ENCODE measurements at places on chromosomes 7 and 10.

GRCh38 chr7:33423646-33424020 is 294.3 kb downstream of the BBS9 start:
- DNase-seq, result no peak

GRCh38 chr7:115038158-115038557 is 116.3 kb downstream of the MDFIC start:
- no peak for DNase-seq

GRCh38 chr10:128072941-128073645 is 53.1 kb downstream of the MKI67 start:
- DNase-seq, result no peak

- no peak for DNase-seq
These were observed 10.0 kb downstream of the HPS1 start for GRCh38 chr10:98436704-98437103.

DNA sequence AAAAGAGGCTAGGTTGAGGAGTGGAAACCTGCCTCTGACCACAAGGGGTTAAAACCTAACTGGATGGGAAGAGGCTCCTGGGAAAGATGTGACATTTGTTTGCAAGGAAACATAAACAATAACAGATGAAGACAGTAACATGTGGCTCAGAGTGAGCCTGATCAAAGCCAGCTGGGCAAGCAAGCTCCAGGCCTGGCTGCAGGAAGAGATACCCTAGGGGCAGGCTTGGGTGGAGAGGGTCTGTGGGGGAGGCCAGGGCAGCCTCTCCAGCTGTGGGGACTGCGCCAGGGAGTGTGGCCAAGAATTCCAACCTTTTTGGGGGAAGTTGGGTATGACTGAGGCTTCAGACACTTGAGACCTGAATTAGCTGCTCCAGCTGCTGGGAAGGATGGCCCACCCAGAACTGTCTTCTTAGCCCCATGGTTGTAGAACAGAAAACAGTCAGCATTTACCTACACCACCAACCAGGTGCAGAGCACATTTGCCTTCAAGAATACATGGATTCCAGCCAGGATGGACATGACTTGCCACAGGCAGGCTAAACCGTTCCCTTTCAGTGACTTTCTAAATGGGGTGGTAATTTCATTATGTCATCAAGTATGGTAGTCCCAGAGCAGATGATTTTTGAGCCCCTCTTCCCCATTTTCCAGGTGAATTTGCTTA is 10.4 kb upstream of the FAM170B start:
- DNase-seq, result no peak

GRCh38 chr7:106954840-106955239 is 89.7 kb upstream of the PRKAR2B start:
- no peak for DNase-seq

DNA sequence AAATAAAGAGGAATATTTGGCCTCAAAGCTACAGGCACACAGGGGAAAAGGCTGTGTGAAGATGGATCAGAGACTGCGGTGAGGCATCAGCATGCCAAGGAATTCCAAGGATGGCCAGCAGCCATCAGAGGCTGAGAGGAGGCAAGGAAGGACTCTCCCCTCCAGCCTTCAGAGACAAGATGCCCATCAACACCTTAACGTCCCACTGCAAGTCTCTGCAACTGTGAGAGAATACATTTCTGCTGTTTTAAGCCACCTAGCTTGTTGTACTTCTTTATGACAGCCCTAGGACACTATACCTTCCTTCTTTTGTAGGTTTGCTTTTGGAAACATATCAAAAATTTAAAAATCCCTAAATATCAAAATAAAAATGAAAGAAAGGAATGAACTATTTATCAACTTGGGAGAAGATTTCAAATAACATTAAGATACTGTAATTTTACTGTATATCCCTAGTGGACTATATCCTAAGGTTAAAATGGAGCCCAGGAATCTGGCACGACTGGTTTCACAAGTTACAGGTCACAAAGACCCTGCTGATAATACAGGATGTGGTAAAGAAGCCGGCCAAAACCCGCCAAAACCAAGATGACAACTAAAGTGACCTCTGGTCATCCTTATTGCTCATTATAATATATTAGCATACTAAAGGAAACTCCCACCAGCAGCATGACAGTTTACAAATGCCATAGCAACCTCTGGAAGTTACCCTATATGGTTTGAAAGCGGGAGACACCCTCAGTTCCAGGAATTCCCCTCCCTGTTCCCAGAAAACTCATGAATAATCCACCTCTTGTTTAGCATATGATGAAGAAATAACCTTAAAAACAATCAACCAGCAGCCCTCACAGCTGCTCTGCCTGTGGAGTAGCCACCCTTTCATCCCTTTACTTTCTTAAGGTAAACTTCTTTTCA is 185.2 kb downstream of the AVL9 start:
- DNase-seq, result no peak

DNA sequence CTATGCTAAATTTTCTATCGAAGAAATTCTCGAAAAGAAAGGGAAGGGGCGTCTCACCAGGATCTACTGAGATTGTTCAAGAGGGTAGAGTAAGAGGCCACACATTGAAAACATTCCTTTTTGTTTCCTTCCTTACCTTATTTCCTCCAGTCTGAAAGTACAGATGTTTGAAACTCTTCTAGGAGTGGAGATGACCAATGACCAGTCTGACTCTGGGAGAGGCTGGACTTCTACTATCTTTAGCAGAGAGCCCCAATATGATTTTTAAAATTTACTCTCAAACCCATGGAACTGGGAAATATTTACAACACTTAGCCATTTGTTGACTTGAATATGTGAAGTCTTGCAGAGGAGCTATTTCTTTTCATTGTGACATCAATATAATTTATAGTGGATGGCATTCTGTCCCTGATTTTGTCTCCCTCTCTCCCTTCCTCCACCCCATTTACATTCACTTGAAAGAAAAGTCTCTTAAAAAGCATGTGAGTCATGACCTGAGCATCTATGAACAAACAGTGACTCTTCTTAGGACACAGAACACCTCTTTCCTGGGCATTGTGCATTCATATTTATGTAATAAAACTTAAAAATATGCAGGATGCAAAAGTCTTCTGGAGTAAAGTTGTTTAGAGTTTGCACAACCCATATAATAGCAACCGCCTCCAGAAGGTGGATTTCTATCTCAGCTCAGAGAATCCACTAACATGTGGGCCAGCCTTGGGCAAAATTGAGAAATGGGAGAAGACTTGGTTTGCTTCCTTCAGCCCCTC is 31.2 kb upstream of the BMPER start:
- no peak for DNase-seq

DNA sequence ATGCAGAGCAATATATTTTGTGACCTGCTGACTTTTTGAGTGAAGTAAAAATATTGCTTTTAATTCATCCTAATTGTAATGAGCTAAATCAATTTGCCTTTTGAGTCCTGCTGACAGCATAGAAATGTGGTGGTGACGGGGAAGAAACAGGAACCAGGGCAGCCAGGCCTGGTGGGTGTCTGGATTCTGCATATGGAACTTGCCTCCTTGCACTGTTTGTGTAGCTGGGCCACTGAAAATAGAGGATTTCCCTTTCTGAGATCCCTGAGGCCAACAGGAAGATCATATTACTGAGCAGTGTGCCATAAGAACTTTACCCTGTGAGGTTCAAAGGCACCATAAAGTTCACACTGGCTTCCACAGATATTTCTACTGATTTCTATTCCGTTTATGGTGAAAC is 488.4 kb upstream of the AKR1E2 start:
- no peak for DNase-seq

DNA sequence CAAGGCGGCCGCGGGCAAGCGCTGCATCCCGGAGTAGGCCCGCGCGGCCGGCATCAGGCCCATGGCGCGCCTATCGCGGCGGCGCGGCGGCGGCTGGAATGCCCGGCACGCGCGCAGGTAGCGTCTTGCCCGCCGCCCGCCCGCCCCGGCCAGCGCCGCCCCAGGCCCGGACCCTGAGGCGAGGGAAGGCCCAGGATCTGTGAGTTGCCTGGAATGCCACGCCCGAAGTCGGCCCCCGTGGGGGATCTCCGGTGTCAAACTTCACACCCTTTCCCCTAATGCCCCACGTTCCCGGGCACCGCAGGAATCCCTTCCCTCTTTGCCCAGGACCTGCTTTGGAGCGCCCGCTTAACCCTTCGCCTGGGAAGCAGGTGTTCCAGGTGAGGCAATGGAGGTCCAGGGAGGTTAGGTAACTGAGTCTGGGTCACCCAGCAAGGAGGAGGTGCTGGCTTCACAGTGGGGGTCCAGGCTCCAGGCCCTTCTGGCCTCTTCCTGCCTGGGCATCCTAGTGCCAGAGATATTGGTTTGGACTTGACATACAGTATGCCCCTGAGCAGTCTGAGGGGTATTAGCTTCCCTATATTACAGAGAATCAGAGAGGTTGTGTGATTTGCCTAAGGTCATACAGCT is 138.1 kb downstream of the ARHGAP22 start:
- DNase-seq, result no peak

DNA sequence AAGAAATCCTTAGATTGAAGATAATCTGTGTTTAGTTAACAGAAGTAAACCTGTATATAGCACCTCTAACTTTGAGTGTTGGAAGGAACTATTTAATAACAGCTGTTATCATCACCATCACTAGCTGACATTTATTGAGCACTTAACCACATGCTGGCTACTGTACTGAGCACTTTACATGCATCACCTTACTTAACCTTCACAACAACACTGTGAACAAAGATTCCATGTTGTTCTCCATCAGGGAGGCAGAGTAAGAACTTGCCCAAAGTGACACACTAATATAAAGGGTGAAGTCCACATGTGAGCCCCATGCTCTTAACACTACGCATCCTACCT is 182.2 kb downstream of the ST7 start:
- DNase-seq, result no peak

DNA sequence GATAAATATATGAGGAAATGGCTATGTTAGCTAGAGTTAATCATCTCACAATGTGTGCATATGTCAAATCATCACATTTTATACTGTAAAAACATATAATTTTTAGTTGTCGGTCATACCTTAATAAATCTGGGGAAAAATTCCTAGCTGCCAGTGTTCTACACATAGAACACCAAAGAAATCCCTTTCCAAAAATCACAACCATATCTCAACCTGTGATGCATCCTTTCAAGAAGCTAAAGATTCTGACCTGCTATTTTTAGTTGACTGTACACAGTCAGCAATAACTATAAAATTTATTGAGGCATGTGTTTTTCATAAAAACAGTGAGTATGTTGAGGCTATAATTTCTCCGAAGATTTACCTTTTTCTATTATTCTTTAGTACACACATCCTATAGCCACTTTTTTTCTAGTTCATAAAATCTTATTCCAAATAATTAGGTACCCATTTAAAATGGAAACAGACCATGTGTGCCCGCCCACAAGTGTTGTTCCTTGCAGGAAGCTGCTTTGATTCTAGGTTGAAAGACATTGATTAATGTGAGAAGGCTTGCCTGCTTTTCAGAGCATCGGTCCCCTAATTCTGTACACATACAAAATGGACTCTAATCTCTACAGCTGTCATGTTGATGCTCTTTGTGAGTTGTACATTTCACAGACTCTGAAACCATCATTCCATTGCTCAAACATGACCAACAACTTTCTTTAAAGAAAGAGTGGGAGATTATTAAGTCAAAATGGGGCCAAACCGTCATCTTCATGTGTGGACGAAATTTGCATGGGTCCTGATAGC is 117.5 kb upstream of the LRRN3 start:
- DNase-seq, result no peak

DNA sequence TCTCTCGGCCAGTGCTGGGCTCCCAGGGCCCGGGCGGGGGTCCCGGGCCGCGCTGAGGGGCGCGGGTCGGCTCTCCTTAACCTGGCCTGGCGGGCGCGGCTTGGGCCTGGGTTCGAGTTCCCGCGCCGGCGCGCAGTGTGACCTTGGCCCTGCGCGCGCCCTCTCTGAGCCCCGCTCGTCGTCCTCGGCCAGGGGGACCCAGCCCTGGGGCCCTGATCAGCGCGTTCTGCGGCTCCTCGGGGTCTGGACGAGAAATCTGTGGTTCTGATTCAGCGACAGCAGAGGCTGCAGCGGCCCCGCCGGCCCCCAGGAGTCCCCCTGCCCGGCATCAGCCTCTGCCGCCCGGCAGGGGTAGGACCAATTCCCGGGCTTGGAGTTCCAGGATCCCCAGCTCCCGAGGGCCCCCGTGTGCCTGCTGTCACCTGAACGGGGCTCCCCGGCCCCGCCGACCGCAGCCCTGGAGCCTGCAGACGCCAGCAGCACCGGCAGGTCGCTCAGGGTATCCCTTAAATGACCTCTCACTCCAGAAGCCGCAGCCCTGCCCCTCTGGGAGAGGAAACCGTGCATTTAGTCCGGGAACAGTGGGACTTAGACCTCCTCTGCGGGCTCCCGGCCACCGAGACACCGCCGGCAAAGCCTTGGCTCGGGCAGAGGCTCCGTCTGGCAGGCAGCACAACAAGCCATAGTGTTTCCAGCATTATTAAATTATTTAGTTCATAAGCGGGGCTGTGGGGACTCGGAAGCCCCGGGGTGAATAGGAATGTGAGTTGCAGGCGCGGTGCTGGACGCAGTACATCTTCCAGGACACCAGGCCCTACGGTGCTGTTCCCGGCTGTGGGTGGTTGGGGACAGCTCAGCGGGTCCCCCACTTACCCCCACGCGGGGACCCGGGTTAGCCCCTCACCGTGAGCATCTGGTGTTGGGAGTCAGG is 572 bp downstream of the CHST12 start:
- no peak for DNase-seq

DNA sequence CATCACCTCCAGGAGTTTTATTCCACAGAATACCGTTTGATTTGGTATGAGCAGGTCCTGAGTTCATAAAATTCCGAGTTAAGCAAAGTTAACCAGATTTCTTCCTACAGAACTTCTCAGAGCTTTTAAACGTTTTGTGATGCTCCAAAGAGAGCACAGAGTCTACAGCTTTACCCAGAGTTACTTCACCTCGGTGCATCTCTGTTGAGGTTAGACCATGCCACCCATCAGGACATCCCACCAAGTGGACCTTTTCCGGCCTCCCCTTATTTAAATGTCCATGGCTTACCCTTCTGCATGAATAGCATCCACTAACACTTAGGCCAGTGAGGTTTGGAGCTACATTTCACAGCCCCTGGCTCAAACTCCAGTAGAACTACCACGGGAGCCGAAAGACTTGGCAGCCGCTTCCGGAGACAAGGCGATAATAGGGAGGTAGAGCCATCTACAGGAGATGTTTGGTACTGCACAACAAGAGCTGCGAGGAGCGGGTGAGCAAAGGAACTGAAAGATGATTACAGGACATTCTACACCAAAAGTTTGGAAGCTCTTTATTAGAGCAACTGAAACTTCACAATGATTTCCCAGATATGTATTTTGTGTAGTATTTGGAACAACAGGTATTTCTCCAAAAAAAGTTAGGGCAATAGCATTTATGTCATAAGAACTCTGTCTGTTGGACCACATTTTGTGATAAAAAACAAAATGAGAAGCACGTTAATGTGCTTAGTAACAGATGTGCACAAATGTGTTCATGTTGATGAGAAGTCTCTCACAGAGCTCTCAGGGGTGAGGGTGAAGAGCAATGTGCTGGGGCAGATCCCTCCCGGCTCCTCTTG is 174.7 kb downstream of the HERPUD2 start:
- peak; percentile 18 for DNase-seq

- no peak for DNase-seq
These were observed 443.2 kb upstream of the AKR1E2 start for GRCh38 chr10:4382811-4383210.

Measured in smooth muscle cell of the brain vasculature (primary cell).